Hindlimb muscle (tissue), 1 donor: ENCODE measurements at places on chromosomes 3 and 15. TPM values are rescaled to one million over a fixed set of nuclear protein-coding genes. Genes with fewer than 3 reads are reported as not detected.

- no peak for DNase-seq
Observed at GRCh38 chr3:32076566-32076965, 29.9 kb upstream of the GPD1L start.

PLD1 gene
- polyA plus RNA-seq, result 11.7 TPM

TIGIT gene
- 0.25 TPM for polyA plus RNA-seq

PAQR9 gene
- not detected for polyA plus RNA-seq

PLSCR2 gene
- polyA plus RNA-seq, result not detected

GRCh38 chr15:64586984-64587383 lies 126.6 kb downstream of the ZNF609 start:
- DNase-seq, result no peak

HRG gene
- polyA plus RNA-seq, result 0.18 TPM
